ENCODE measurements at places on chromosomes 12 and 14.
A peak's percentile ranks its signal among the peaks of the same experiment; 100 is the strongest.

DNA sequence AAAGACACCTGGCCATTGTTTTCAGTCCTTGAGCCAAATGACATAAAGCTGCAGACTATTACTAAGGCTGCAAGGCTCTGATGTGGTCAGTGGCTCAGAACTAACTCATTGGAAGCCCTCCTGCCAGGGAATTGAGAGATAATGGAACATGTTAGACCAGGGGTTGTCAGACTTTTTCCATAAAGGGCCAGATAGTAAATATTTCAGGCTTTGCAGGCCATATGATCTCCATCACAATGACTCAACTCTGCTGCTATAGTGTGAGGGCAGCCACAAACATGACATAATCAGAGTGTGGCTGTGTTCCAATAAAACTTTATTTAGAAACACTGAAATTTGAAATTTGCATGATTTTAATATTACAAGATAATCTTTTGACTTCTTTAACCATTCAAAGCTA lies 140.3 kb downstream of the TMEM30B start:
- no peak for DNase-seq

GRCh38 chr12:112341046-112341825 lies 41.0 kb downstream of the HECTD4 start:
- DNase-seq = no peak

DNA sequence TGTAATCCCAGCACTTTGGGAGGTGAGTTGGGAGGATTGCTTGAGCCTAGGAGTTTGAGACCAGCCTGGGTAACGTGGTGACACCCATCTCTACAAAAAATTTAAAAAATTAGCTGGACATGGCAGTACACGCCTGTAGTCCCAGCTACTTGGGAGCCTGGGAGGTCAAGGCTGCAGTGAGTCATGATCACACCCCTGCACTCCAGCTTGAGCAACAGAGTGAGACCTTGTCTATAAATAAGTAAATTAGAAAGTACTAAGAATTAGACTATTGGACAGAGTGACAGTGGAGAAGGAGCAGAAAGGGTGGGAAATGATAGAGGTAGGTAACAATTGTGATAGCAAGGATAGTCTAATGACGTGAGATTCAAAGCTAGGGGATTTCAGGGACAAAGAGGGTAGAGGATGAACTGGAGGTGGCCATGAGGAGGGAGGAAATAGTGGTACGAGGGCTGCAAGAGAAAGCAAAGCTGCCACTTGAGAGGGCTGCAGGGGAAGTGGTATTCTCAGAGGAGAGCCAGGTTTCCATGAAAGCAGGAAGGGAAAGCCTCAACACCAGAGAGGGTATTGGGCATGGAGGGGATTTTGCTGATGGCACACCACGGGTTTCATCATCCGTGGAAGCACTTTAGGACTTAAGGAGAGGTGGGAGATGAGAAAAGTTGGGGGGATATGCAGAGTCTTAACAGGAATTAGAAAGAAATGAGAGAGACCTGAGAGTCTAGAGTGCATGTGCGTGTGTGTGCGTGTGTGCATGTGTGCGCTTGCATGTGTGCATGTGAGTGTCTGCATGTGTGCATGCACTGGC lies 85.6 kb downstream of the SYNE2 start:
- peak; percentile 54 for DNase-seq

DNA sequence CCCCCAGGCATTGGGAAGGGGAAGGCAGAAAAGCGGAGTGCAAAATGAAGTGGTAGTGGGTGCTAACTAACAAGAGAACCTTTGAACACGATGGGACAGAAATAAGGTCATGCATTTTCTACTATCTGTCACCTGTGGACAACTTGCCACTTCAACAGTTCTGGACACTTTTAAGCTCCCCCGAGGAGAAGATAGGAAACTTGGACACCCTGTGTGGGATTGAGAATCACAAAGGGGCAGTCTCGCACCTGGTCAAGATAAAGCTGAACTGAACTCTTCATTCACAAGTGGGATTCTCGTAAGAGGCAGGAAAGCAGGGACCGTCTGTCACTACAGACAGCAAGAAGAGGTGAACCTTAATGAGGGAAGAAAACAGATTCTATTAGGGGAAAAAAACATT lies 51.6 kb downstream of the EIF2S3B start:
- DNase-seq = no peak

DNA sequence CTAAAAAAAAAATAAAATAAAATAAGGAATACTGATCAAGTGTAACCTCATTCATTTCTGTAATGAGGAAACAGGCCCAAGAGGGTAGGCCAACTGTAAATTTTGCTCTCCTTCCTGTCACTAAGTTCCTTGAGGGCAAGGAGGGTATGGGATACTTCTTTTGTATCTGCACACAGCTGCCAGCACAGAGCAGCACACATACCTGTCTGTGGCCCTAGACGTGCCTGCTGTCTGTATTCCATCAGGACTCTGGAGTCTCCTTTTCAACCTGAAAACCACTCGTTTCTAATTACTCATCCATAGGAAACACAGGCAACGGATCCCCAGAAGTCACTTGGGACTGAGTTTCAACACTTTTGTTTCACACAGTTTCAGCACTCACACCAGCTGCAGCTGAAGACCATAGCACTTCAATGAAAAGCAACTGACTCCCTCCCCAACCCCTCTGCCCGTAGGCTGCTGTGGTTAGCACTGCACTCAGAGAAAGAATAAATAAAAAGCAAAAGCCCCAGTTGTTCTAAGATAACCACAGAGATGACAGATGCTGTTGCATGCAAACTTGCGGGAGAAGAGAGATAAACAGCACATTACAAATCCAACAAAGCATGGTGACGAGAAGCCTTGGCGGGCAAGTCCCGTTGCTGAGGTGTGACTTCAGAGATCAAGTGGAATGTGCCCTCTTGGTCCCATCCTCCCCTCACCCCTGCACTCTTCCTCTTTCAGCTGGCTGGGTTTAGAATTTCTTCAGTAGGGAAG lies 24.9 kb downstream of the CRACR2A start:
- peak; percentile 86 for DNase-seq

GRCh38 chr12:109098651-109099050 lies 1.3 kb downstream of the UNG start:
- DNase-seq = no peak

DNA sequence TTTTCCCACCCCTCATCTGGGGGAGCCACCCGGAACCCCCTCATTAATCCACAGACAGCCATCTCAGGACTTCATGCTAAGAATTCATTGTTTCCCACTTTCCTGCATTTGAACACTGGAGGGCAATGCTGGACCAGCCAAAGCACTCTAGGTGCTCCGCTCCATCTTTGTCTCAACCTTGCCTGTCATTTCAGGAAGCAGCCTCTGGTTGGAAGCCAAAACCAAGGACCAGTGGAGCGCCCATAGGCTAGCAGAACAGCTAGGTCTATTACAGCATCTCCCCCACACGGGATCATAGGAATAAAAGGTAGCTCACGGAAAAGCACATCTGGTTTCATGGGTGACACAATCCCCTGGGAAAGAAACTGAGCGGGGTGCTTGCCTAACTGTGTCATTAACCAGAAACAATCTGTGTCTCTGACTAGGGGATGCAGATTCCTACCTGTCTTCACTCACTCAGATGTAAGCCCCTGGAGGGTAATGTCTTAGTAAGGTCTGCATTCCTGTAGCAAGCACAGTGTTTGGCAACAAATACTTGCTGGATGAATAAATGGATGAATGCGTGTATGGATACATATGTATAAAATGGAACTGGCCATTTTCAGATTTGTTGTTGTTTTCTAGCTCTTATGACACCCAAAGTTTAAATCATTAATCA lies 197.0 kb downstream of the DAD1 start:
- no peak for DNase-seq

GRCh38 chr14:25431211-25432076 lies 381.5 kb upstream of the STXBP6 start:
- peak; percentile 3 for DNase-seq

- no peak for DNase-seq
Observed at GRCh38 chr12:56520506-56520905, 1.1 kb upstream of the RBMS2 start.

DNA sequence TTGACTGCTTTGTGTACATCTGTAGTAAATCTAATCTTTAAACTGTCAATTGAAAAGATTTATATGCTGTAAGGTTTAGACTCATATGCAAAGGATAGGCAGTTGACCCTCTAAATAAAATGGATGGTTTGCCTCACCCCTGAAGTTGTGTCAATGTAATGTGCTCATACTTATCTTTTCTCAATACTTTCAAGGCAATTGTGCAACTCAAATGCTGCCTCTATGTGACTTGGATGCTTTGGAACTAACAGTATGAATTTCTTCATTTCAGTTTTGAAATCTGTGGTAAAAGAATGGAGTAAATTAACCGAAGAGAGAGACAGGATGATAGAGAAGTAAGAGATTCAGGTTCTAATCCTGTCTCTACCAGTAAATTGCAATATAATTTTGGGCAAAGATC lies 9.7 kb downstream of the PDE6H start:
- DNase-seq = no peak

- DNase-seq = no peak
Observed at GRCh38 chr12:95796225-95796981, 5.8 kb upstream of the NTN4 start.

GRCh38 chr12:93954166-93955112 lies 193.9 kb upstream of the PLXNC1 start:
- DNase-seq = no peak

- DNase-seq = no peak
Observed at GRCh38 chr14:41521891-41522290, 84.8 kb upstream of the LRFN5 start.

DNA sequence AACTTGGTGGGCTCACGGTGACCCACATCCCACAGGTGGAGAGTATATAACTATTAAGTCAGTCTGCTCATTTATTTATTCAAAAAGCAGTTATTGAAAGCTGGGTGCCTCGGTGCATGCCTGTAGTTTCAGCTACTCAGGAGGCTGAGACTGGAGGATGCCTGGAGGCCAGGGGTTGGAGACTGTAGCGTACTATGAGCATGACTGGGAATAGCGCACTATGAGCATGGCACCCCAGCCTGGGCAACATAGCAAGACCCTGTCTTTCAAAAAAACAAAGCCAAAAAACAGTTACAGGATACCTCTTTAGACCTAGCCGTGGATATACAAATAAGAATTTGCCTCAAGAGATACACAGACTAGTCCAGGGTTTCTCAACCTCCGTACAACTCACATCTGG lies 139.8 kb downstream of the ZFP36L1 start:
- DNase-seq = no peak

DNA sequence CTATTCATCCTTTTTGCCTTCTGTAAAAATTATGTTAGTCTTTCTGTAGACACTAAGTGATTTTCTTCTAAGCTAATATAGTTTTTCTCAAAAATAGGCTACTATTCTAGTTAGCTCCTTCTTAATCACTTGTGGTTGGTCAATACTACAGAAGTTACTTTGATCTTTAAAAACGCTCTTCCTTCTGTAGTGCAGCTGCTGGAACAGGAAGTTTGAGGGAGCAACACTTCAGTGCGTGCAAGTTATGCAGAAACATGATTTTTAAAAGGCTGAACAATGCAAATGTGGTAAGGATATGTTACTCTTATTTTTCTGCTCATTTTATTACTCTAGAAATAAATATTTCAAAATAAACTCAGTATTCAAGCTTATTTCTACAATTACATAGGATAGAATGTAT lies 11.1 kb upstream of the RERGL start:
- DNase-seq = no peak

DNA sequence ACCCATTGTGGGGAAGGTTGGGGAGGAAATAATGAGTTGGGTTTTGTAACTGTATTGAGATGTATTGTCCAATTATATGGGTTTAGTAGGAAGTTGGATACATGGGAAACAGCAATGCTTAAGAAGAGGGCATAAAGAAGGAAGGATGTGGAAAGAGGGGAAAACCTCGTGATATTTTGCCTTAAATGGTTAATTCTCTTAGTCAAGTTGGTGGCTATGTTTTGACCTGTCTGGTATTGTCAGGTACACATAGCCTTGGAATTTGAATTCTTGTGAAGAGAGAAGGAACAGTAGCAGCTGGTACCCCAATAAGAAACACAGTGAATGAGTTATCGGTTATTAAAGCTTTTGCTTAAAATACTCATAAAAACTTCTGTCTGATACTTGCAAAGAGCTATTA lies 32.6 kb upstream of the SLC2A13 start:
- no peak for DNase-seq

DNA sequence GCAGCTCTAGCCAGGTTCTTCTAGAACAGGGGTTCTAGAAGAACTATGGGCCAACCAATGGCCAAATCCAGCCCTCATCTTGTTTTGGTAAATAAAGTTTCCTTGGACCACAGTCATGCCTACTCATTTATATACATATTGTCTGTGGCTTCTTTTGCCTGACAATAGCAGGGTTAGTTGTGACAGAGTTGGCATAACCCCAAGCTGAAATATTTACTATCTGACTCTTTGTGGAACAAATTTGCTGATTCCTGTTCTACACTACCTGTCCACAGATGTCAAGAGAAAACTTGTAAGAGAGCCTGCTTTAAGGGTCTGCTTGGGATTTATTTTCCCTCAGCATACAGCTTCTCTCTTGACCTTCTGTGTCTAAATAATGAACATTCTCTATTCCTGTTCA lies 289.0 kb downstream of the KSR2 start:
- DNase-seq = no peak

DNA sequence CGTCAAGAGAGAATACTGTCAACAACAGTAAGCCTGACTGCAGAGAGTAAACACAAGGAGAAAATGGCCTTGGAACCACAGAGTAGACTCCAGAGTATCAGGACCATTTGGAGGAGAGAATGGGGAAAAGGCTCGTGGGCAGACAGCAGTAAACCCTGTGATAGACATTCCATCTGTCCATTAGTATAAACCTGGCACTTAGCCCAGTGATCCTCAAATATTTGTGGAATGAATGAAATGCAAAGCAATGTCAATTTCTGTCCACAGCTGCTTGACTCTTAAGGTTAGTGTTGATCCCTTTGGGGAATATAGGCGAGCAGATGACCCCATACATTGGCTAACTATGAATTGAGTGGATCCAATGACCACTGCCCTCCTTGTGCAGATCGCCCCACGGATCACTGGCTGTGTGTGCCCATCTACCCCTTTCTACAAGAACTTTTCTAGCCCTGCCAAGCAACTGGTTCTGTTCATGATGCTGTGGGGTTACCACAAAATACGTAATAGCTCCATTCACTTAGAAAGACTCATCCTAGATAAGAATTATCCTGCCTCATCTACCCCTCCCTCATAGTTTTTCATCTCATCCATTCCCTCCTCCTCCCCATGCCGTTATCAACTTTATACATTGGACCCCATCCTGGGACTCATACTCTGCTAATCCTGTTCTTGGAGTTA lies 846.8 kb downstream of the NRXN3 start:
- DNase-seq = no peak

DNA sequence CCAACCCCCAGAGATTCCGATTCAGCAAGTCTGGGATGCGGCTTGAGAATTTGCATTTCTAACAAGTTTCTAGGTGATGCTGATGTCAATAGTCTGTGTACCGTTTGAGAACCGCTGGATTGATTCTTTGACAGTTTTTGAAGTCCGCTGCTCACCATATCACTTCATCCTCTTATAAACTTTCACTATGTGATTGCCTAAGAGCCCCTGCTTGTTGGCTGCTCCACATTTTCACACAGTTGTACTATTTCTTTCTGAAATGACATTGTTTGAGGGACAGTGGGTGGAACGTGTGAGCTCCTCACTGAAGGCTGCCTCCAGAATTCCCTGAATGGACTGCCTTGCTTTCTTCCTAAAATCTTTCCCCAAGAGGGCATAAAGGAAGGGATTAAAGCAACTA lies 7.7 kb downstream of the C3AR1 start:
- DNase-seq = no peak

- no peak for DNase-seq
Observed at GRCh38 chr12:92759634-92760268, 57.0 kb downstream of the PLEKHG7 start.

Measured in activated CD4-positive, alpha-beta T cell treated with anti-CD3 and anti-CD28 coated beads, Interleukin-2, Interleukin-6, amounts not matched to agents 100 ng/mL and 50 ng/mL, durations not matched to agents 16 hours and 8 hours (primary cell).